ENCODE measurements at places on chromosomes 16 and 17. TPM values are rescaled to one million over a fixed set of nuclear protein-coding genes. Genes with fewer than 3 reads are reported as not detected.

Gene KCTD19
- polyA plus RNA-seq = 8.5 TPM

Gene PROCA1
- 5.7 TPM for polyA plus RNA-seq

Gene ABCA8
- polyA plus RNA-seq = 142 TPM

Gene ADAT1
- 54.5 TPM for polyA plus RNA-seq

Gene TVP23B
- polyA plus RNA-seq = 45.8 TPM

Gene JPH3
- polyA plus RNA-seq = 0.69 TPM

Gene HEXD
- 35.1 TPM for polyA plus RNA-seq
